ENCODE measurements at places on chromosomes 16 and 17.

GRCh38 chr17:19510903-19511302 is 22.8 kb upstream of the SLC47A1 start:
- DNase-seq: no peak

DNA sequence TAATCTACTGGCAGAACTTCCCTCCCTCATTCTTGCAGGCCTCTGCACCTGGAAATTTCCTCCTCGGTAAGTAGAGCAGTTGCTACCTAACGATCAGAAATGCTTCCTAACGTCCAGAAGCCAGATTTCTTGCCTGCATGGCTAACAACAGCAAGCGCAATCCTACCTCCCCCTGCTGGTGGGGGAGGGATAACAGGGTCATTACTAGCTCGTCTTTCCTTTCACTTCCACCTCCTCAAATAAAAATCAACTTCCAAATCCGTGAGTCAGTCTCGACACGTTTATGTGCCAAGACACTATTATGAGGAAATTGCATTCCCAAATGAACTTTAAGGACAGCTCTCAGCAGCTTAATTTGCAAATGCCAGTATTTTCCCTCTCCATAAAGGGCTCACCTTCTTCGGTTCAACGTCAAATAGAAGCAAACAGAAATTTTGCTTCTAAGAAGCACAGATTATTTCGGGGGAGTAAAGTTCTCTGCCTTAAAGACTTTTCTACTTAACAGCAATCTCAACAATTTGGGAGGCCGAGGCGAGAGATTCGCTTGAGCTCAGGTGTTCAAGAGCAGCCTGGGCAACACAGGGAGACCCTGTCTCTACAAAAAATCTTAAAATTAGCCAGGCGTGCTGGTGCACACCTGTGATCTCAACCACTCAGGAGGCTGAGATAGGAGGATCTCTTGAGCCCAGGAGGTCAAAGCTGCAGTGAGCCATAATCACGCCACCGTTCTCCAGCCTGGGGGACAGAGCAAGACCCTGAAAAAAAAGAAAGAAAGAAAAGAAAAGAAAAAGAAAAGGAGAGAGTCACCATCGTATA is 188.6 kb upstream of the PSMD7 start:
- no peak for DNase-seq

DNA sequence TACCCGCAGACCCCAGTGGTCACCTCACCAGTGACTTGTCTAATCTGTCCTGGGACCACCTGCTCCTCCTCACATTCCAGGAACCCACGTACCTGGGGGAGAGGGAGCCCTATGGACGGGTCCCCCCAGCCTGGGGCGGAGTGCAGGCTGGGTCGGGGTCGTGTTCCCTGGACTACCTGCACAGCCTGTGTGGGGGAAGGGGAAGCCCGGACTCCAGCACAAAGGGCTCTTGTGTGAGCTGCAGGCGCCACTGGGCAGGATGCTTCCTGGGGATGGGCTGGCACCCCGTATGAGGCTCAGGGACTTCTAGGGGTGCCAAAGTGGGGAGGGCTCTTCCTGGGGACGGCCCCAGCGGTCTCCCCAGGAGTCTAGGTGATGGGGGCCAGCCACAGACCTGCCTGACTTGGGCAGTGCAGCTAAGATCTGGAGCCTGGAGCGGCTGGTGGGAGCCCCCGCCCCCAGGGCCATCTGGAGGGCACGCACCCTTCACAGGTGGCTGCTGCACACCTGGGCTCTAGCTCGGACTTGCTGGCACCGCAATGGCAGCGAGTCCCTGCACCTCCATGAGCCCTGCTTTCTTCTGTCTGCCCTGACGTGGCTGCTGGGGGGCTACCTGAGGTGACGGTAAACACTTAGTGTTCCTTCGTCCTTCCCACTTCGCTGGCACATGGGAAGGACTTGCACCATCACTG is 7.5 kb downstream of the VASN start:
- no peak for DNase-seq

DNA sequence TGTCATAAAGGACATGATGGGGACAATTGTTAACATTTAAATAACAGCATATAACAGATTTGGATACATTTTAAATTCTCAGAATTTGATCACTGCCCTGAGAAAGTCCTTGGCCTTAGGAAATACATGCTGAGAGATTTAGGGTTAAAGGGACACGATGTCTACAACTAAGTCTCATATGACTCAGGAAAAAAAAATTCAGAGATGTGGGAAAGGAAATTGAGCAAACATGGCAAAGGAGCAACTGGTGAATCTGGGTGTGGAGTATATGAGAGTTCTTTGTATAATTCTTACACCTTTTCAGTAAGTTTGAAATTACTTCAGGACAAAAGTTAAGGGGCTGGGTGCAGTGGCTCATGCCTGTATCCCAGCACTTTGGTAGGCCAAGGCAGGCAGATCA is 18.2 kb downstream of the MPP3 start:
- peak; percentile 70 for DNase-seq

DNA sequence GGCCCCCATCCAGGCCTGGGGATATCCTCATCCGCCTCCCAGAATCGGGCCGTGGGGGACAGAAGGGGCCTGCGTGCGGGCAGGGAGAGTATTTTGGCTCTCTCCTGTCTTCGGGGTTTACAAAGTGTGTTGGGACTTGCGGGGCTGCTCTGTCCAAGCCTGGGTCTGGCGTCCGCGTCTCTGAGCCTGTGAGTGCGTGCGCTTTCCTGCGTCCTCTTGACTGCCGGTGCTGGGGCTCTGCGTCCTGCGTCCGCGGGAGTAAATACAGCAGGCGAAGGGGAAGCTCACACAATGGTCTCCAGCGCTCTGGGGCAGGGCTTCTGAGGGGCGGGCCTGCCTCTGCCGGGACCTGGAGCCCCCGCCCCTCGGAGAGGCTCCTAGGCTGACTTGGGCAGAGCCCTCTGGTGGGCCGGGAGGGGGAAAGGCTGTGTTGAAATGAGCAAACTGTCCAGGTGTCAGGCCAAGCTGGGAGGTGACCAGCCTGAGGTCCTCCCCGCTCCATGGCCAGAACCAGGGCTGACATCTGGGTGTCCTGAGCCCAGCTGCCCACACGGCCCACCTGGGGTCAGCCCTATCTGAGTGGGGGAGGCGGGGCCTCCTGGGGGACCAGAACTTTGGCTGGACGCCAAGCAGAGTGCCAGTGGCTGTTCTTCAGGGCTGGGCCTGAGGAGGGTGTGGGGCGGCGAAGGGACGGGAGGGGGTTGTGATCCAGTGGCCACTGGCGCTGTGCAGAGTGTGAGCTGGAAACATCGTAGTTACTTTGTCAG is 233.6 kb downstream of the SEC14L1 start:
- DNase-seq: no peak

- DNase-seq: no peak
Observed at GRCh38 chr17:49640556-49640955, 37.3 kb downstream of the SPOP start.

GRCh38 chr16:120756-121155 is 17.7 kb downstream of the NPRL3 start:
- no peak for DNase-seq

GRCh38 chr16:66832661-66833305 is 2.0 kb upstream of the NAE1 start:
- no peak for DNase-seq

- DNase-seq: no peak
Observed at GRCh38 chr17:80270836-80271235, 10.2 kb downstream of the RNF213 start.
